Upper lobe of right lung (tissue), 1 donor: ENCODE measurements at places on chromosomes 7 and 10.

DNA sequence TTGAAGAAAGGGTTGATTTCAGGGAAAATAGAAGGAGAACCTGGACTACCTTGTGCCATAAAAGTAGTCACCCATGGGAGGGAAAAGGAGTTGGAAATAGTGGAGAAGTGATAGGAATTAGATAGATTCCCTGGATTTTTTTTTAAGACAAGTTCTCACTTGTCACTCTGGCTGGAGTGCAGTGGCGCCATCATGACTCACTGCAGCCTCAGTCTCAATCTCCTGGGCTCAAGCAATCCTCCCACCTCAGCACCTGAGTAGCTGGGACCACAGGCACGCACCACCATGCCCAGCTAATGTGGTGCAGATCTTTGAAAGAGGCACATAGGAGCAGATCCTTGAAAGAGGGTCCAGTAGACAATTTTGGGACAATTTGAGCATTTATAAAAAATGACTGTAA lies 9.5 kb upstream of the BLNK start:
- DNase-seq, result no peak

- no peak for DNase-seq
These were observed 229.6 kb downstream of the BAMBI start for GRCh38 chr10:28906934-28907333.

- DNase-seq, result peak; percentile 60
These were observed 20.8 kb downstream of the VSIR start for GRCh38 chr10:71752391-71753090.

DNA sequence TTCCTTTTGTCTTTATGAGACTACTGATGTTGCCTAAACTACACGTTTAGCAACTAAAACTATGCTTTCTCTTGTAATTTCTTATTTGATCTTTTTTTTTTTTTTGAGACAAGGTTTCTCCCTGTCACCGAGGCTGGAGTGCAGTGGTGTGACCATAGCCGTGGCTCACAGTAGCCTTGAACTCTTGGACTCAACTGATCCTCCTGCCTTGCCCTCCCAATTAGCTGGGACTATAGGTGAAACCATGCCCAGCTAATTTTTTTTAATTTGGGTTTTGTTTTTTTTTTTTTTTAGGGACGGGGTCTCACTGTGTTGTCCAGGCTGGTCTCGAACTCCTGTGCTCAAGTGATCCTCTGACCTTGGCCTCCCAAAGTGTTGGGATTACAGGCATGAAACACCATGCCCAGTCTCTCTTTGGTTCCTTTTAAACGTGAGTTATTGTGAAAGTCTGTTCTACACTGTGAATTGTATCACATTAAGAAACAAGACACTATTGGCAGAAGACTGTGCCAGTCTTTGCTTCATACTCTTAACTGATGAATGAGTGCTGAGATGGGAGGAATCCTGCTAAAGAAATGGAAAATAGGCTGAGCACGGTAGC lies 6.4 kb downstream of the TMEM248 start:
- DNase-seq, result no peak
